ENCODE measurements at places on chromosomes 2 and 18.

DNA sequence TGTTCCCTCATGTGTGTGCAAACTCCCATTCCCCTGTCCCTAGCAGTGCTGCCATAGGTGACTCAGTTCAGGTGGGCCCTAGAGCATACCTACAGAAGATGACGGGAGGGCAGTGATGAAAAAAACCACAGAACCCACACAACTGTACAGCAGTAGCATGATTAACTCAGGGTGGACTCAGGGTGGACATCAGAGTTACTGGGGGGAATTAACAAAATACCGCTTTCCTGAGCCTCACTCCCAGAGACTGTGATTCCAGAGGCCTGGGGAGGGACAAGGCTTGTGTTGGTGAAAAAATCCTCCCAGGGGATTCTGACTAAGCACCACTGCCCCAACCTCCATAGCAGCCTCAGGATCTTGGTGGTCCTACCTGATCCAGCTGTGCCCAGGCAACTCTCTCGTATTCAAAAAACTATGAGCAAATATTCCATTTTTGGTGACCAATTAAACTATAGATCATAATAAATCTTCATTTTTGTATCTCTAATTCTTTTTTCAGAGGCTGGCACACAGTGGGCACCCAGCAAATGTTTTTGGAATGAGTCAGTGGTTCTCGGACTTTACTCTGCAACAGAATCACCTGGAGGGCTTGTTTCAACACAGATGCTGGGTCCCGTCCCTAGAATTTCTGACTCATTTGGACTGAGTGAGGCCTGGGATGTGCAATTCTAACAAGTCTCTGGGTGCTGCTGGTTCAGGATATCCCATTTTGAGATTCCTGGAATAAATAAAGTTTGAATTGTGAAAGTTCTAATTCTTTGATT, 84.1 kb upstream of the NABP1 start:
- DNase-seq: no peak

GRCh38 chr2:156955701-156956100, 301.8 kb upstream of the GALNT5 start:
- no peak for DNase-seq

GRCh38 chr2:62706721-62707521, 1.4 kb downstream of the EHBP1 start:
- DNase-seq: no peak

GRCh38 chr2:71617266-71617665, 163.9 kb downstream of the DYSF start:
- no peak for DNase-seq

DNA sequence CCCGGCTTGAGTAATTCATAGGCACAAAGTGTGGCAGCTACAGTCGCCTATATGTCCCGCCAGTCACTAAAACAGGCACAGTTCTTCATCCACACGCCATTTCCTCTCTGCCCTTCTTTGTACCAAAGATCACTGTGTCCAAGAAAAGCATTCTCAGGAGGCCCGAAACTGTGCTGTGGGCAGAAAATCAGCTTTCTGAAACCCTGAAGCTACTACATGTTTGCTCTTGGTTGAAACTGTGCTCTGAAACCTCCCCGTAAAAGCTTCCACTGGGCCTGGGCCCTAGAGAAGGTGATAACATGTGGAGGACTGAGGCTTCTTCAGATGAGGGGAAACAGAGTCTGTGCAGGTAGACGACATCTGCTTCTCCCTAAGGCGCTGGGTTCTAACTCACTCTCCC, 75.6 kb upstream of the ID2 start:
- no peak for DNase-seq

GRCh38 chr2:42978175-42978886, 185.9 kb upstream of the HAAO start:
- no peak for DNase-seq

DNA sequence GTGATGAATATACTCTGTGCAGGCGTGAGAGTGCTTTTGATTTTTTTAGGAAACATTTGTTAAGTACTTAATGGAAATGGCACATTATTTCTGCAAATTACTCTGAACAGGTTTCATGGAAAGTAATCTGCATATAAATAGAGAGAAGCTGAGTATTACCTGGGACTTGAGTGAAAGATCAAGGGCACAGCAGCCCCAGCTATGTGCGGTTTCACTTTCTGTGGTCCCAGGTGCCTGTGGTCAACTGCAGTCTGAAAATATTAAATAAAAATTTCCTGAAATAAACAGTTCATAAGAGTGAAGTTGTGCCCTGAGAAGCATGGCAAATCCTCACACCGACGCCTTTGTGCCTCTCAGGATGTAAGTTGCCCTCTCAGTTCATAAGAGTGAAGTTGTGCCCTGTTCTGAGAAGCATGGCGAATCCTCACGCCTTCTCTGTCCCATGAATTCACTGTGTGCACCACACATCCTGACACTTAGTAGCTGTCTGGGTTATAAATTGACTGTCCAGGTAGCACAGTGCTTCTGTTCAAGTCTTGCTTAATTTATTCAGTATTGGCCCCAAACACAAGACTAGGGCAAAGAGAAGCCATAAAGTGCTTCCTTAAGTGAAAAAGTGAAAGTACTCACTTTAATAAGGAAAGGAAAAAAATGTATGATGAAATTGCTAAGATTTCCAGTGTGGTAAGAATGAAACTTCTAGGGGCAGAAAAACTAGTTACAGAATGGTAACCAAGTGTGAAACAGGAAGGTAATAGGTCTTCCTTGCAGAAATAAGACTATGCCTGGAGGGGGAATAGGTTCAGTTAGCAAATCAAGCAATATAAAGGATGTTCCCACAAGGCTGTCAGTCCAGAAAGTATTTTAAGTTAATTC, 4.3 kb upstream of the SNTG2 start:
- DNase-seq: no peak

DNA sequence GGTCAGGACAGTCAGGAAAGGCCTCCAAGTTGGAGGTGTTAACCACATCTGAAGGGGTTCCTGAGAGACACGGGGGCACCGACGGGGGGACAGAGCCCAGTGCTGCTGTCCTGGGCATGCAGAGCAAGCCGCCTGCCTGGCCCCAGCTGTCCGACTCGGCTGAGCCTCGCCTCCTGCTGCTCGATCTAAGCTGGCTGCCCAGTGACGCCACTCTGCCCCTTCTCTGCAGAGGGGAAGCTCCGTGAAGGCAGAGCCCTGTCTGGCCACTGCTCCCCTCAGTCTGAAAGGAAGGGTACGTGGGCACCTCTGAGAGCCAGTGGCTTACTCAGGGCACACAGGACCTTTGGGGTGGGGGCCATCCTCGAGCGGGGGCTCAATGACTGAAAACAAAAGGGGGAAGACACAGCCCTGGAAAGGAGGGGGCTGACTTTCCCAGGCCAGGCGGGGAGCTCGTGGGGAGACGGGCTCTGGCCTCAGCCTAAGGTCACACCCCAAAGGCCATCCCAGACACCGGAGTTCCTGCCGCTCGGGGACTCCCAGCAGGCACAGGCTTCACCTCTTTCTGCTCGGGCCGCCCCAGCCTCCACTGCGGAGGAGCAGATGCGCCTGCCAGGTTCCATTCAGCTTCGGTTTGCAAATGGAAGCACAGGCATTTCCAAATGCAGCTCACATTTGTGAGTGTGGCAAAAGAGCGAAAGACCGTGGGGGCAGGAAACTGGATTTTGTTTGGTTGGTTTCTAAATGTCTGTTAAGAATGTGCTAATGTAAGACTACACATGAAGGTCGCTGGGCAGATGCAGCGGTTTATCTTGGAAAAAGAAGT, 136.9 kb downstream of the HDAC4 start:
- DNase-seq: no peak

DNA sequence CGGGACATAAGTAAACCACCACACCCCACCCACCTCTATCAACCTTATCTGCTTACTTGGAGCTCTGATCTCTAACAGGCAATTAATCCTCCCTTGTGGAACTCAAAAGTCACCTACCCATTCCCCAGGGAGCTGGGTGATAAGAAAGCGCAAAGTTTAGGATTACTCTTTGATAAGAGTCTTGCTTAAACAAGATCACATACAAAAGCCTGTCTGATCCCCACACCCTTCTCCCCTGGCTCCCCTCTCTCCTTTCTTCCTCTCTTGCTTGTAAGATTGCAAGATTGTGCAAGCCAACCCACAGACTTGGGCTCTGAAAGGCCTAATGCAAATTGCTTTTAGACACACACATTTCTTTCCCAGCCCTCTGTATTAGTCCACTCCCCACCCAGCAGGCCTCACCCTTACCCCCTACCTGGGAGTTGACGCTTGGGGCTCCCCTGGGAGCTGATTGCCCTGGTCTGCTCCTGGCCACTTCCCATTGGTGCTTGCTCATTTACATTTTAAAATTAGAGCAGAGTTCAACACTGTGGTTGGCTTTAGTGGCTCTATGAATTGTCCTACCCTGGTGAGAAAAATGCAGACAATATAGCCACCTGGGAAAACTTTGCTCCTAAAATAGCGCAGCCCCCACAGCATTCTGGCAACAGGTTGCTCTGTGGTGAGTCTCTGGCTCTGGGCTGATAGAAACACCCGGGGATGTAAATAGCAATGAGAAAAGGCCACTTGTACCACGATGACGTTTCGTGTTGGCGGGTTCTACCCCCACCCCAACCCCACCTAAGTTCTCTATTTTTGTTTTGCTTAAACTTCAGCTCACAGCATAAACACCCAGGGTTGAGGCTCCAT, 92.8 kb upstream of the MSH2 start:
- peak; percentile 88 for DNase-seq

DNA sequence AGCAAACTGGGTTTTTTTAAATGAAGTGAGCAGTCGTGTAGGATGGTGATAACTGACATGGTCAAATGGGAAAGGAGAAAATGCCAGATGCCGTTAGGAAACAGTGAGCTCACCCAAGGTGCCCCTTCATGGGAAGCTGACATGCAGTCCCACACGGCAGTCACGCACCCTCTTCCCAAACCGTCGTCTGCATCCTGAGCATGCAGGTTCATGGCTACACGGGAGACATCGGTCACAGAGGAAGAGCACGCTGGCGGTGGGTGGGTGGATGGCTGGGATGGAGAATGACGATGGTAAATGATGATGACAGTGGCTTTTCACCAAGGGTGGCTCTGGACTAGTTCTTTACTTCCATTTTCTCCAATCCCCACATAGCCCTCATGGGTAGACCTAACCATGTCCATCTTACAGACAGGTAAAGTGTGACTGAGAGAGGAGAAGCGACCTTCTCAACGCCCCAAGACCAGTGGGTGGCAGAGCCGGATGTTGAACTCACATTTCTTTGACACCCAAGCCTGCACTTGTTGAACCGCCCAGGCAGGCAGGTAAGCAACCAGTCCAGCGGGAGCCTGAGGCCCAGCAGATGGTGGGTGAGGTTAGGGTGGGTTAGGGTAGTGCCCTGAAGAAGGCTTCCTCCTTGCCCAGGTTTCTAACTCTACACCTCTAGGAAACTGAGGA, 44.5 kb downstream of the TNS1 start:
- no peak for DNase-seq

DNA sequence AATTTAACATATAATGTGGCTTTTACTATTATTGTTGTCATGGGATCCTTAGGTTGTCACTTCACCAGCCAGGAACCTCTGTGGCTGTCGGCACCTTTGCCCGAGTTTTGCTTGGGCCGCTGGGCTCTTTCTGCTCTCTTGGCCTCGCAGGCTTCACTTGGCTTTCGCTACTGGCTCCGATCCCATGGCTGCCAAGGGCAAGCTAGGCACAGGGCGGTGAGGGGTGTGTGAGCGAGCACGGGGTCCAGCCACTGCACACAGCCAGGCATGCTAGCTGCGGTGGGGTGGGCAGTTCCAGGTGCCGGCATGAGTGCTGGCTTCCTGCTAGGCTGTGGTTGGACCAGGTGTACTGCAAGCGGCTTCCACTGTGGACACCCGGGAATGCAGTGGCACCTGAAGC, 23.4 kb upstream of the RAPGEF4 start:
- no peak for DNase-seq

DNA sequence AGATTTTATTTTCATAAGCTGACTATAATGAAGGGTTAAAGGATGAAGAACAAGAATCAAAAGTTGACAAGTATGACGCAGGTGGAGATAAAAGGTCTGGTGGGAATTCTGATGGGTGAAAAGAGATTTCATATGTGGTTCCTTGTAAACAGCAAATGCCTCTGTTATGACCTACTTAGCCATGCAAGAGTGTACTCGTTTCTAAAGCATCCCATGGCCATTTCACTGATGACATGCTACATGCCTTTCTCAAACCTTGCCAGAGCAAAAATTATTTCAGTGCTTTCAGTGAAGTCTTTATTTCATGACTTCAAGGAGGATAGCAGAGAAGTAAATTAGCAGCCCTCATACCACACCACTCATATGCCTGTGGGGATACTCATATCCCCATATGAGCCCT, 71.7 kb downstream of the FEZ2 start:
- no peak for DNase-seq

DNA sequence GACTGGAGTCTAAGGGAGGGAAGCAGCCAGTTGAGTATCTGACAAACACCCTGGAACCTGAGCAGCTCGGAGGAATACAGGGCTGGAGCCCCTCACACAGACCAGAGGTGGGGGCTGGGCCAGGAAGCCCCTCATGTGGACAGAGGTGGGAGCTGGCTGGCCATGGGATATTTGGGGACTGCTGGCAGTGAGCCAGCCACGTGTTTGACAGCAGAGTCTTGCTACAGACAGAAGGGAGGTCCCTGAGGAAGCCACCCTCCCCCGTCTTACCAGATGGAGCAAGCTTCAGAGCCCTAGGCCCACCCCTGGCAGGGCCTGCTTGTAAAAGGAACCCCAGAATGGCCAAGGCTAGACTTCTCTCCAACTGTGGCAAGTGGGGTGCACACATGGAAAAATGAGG, 3.6 kb upstream of the MTERF4 start:
- DNase-seq: no peak

DNA sequence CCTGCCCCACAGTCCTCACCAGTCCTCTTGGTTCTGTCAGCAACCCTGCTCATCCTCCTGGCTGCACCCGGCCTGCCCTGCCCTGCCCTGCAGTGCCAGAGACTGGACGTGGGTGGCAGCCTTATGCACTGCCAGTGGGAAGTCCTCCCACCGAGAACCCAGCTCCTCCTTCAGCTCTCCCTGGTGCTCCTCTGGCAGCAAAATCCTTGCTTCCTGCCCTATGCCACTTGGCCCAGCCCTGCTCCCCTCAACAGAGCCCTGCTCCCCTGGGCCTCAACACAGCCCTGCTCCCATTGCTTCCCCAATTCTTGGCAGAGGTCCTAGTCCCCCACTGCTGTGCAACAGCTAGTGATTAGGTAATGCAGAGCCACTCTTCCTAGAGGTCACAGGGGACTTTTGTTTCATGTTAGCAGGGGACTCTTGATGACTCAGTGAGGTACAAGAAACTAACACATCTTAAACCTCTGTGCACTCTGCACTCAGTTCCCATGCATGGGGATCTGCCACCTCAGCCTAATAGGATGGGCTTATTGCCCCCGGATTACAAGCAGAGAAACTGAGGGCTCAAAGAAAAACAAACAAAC, 58.0 kb upstream of the EDAR start:
- DNase-seq: no peak

DNA sequence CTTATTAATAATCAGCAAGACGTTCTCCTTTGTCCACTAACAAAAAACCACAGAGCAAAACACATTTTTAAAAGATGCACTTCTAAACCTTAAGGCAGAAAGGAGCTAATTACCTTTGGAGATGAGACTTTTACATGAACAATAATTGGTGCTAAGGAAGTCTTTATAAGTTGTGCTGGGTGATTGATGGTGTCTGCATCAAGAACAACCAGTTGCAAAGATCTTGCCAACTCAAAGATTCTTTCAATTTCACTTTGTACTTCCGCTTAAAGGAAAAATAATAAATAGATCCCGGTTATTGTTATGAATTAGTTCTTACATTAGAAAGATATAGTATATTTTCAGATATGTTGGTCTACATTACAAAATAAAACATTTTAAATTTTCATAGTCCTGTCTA, 26.9 kb upstream of the ARL5A start:
- no peak for DNase-seq
